MG63 (cell line): ENCODE measurements at places on chromosomes 7 and 10.

DNA sequence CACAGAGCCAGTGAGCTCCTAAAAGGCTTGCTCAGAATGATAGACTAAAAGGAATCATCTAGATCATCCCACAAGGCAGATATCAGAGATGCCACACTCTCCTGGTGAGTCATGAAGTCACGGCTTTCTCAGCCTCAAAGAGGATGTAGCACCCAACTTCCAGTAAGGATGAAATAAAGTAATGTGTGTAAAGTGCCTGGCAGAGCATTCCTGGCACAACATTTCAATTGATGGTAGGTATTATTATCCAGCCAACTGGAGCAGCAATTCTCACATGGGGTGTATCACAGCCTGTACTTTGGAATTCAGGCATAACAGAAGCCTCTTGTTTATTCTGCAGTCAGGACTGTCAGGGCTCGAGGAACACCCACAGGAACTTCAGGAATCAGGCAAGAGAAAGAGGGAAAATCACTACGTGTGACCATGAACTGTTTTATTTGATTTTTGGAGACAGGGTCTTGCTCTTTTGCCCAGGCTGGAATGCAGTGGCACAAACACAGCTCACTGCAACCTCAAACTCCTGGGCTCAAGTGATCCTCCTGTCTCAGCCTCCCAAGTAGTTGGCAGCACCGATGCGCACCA lies 5.3 kb upstream of the NAT16 start:
- no peak for DNase-seq

- DNase-seq: peak; percentile 91
Measured at GRCh38 chr10:73889014-73889413, 14.7 kb upstream of the CAMK2G start.

GRCh38 chr7:34091321-34091917 lies 186.1 kb downstream of the BMPER start:
- no peak for DNase-seq

DNA sequence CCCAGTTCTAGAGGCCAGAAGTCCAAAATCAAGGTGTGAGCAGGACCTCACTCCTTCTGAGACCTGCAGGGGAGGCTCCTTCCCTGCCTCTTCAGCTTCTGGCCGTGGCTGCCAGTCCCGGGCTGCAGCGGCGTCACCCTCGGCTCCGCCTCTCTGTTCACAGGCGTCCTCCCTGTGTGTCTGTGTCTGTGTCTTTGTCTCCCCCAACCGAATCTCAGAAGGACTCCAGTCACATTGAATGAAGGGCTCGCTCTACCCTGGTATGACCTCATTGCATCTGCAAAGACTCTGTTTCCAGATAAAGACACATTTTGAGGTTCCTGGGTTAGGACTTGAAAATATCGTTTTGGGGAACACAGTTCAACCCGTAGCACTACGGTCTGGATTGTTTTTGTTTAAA lies 33.1 kb upstream of the GALNT11 start:
- DNase-seq: peak; percentile 20

- DNase-seq: no peak
Measured at GRCh38 chr7:118502235-118502634, 277.7 kb downstream of the ANKRD7 start.

GRCh38 chr10:127945341-127945758 lies 38.4 kb downstream of the PTPRE start:
- no peak for DNase-seq

DNA sequence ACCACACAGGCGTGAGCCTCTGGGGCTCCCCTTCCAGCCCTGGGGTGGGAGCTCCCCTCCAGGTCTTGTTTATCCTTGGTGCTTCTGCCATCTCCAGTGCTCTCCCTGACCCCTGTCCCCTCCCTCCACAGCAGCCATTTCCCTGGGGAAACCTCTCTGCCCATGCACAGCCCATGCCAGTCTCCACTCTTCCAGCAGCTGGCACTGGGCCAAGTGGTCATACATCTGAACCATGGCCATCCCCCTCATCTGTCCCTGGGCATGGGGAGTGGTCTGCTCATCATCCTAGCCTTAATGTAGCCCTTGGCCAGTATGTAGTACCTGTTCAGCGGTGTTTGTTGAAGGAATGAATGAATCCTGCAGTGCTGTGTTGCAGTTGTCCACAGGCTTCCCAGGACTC lies 172.4 kb upstream of the ZNF32 start:
- no peak for DNase-seq

GRCh38 chr7:123944395-123944794 lies 19.4 kb downstream of the SPAM1 start:
- DNase-seq: no peak
